ENCODE measurements at places on chromosomes 5 and 9. TPM values are rescaled to one million over a fixed set of nuclear protein-coding genes. Genes with fewer than 3 reads are reported as not detected.
A peak's percentile ranks its signal among the peaks of the same experiment; 100 is the strongest.

- H3K27ac ChIP-seq: no peak overlapping the region
- no peak for DNase-seq
- peaks cover 53% of the 10 kb centered on the region for H3K36me3 ChIP-seq
- no peak overlapping the region for H3K4me3 ChIP-seq
- no peaks in the 10 kb centered on the region for H3K4me1 ChIP-seq
These were observed 110.0 kb downstream of the ENC1 start for GRCh38 chr5:74530326-74531050.

DNA sequence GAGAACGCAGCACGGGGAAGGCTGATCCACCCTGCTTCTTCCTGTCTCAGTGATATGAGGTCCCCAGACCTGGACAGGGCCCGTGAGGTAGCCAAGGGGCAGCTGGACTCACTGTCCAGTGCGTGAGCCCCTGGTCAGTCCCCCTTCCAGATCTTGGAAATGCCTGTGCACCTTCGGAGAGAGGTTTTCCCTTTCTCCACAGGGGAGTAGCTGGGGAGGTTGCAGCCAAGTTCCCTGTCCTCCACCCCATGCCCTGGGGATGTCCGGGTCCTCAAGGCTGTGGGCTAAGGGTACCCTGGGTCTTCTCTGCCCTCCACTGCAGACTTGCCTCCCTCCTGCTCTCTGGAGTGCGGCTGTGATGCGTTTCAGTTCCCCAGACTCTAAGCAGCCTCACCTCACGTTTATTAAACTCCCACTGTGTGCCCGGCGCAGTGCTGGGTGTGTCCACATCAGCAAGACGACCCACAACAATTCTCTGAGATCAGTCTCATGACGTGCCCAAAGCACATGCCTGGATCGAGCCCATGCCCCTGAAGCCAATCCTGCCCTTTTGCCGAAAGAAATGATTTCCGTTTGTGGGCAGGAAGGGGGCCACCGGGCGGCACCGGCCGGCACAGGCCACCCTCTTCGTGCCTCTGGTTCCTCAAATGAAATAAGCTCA is 101.3 kb upstream of the PHYKPL start:
- H3K36me3 ChIP-seq: no peaks in the 10 kb centered on the region
- no peaks in the 10 kb centered on the region for H3K4me1 ChIP-seq
- H3K4me3 ChIP-seq: no peak overlapping the region
- H3K27me3 ChIP-seq: no peaks in the 10 kb centered on the region

DNA sequence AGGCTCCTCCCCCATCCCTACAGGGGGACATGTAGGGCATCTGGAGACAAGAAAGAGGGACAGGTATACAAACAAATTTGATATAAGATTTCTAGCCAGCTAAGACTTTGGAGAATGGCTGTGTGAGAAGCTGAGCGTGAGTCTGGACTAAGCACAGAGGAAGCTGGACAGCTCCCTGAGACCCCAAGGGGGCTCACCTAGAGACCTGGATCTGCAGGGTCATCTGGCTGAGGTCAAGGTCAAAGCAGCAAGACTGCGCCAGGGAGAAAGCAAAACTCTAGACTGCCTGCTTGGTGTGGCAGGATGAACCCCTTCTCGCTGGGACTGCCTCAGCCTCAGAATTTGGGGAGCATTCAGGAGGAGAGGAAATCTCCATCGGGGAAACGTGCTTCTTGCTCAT is 8.0 kb upstream of the GSN start:
- H3K27ac ChIP-seq: no peak overlapping the region
- no peaks in the 10 kb centered on the region for H3K36me3 ChIP-seq
- no peak overlapping the region for H3K4me3 ChIP-seq
- no peaks in the 10 kb centered on the region for H3K27me3 ChIP-seq
- peak; percentile 62 for DNase-seq

- H3K27ac ChIP-seq: no peak overlapping the region
- no peaks in the 10 kb centered on the region for H3K27me3 ChIP-seq
These were observed 1.1 kb upstream of the SNX24 start for GRCh38 chr5:122844136-122844909.

DNA sequence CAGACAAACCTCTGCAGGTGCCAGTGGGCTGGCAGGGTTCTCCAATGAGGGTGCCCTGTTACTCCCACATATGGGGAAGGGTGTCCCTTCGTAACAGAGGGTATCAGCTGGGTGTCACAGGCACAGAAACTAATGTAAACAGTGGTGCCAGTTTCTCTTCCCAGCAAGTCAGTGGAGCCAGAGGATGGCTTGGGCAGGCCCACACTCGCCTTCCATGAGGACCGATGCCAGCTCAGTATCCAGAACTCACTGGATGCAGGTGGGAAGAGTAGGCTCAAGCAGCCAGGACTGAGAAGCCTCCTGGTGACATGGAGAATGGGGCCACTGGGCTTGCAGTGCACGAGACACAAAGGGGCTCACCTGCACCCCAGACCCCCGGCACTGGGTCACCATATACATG is 30.4 kb downstream of the FSTL4 start:
- H3K36me3 ChIP-seq: no peaks in the 10 kb centered on the region
- no peaks in the 10 kb centered on the region for H3K4me1 ChIP-seq
- H3K4me3 ChIP-seq: no peak overlapping the region
- H3K27ac ChIP-seq: no peak overlapping the region
- H3K27me3 ChIP-seq: no peaks in the 10 kb centered on the region
- DNase-seq: no peak

GRCh38 chr9:13444245-13445102 is 165.0 kb upstream of the MPDZ start:
- no peaks in the 10 kb centered on the region for H3K27me3 ChIP-seq
- H3K4me1 ChIP-seq: peaks cover 10% of the 10 kb centered on the region
- no peak overlapping the region for H3K4me3 ChIP-seq
- H3K36me3 ChIP-seq: no peaks in the 10 kb centered on the region
- H3K27ac ChIP-seq: no peak overlapping the region

DNA sequence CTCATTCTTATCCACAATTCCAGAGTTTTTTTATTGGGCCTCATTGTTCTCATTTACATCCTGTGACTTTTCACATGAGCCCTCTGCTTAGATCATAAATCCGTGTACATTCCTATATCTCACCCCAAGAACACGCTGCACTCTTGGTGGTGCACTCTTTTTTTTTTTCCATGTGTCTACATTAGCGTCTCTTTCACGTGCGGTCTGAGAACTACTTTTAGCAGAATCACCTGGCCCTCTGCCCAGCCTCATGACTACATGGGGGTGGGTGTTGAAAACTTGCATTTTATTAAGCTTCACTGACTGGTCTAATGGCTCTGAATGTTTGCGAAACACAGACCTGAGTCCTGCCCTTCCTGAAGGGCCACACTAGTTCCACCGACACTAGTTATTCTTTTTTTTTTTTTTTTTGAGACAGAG is 18.6 kb downstream of the C9orf57 start:
- no peak overlapping the region for H3K27ac ChIP-seq
- no peak overlapping the region for H3K4me3 ChIP-seq
- no peaks in the 10 kb centered on the region for H3K27me3 ChIP-seq
- H3K36me3 ChIP-seq: no peaks in the 10 kb centered on the region
- no peaks in the 10 kb centered on the region for H3K4me1 ChIP-seq

- no peaks in the 10 kb centered on the region for H3K36me3 ChIP-seq
- H3K27ac ChIP-seq: no peak overlapping the region
- H3K4me1 ChIP-seq: no peaks in the 10 kb centered on the region
- no peak for DNase-seq
- H3K27me3 ChIP-seq: no peaks in the 10 kb centered on the region
These were observed 18.5 kb downstream of the PAEP start for GRCh38 chr9:135579889-135580660.

DNA sequence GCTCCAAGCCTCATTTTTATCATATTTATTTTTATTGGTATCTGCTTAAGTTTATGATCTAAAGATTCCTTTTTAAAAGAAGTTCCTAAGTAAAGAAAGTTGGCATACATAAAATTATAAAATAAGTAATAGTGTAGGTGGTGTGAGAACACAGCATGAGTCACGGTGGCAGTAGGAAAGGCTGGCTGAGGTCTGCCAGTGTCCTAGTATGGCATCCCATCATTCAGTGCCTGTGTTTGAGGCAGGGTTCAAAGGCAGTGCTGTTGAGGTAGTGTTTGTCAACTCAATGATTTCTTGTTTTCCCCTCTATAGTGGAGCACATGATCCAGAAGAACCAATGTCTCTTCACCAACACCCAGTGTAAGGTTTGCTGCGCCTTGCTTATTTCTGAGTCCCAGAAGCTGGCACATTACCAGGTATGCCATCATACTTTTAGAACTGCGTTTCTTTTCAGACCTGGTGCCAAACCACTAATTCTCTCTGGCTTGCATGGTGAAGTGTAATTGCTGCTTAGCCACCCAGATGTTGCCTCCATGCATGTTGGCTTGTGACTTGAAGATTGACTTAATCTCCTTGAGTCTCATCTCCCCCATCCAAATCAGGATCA is 18.4 kb downstream of the ZNF346 start:
- H3K27me3 ChIP-seq: no peaks in the 10 kb centered on the region
- H3K4me3 ChIP-seq: no peak overlapping the region
- H3K36me3 ChIP-seq: peaks cover 42% of the 10 kb centered on the region
- H3K27ac ChIP-seq: no peak overlapping the region

Gene GABRA6
- not detected for total RNA-seq

DNA sequence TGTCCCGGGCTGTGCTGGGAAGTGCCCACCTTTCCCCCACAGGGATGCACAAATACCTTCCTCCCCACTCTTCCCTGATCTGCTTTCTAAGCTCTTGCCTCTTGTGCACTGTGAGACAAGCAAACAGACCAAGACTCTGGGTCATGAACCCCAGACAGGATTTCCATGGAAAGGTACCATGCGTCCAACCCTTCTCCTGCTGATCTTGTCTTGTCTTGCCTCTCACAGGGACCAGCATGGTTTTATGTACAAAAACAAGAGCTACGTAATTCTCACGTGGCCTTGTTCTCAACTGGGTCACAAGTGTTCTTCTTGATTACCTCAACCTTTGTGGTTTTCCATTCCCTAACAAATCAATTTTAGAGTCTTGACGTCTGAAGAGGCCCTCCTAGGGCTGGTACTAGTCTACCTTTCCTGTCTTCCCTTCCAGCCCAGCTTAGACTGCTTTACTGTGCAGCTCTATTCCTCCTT is 176.5 kb upstream of the MAP3K1 start:
- H3K36me3 ChIP-seq: no peaks in the 10 kb centered on the region
- peaks cover 21% of the 10 kb centered on the region for H3K4me1 ChIP-seq
- H3K27ac ChIP-seq: no peak overlapping the region
- H3K4me3 ChIP-seq: peak overlapping the region; percentile 56
- no peak for DNase-seq

DNA sequence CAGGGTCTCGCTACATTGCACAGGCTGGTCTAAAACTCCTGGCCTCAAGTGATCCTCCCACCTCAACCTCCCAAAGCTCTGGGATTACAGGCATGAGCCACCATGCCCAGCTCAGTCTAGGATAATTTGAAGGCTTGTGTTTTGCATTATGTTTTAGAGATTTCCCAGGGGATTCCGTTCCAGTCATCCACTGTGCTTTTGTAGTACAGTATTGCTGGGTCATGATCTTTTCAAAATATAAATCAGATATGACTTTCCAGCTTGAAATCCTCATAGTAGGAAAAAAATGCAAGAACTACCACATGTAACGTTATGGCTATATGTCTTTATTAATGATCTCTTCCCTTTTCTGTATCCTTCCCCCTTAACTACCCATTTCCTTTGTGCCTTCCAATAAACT is 338.1 kb downstream of the PRELID2 start:
- no peak overlapping the region for H3K4me3 ChIP-seq
- H3K27me3 ChIP-seq: peaks cover 62% of the 10 kb centered on the region
- no peak overlapping the region for H3K27ac ChIP-seq
- no peak for DNase-seq
- H3K4me1 ChIP-seq: no peaks in the 10 kb centered on the region

GRCh38 chr5:93072831-93073459 is 508.1 kb downstream of the NR2F1-AS1 start:
- H3K4me1 ChIP-seq: no peaks in the 10 kb centered on the region
- H3K36me3 ChIP-seq: no peaks in the 10 kb centered on the region
- no peak overlapping the region for H3K4me3 ChIP-seq

- no peaks in the 10 kb centered on the region for H3K36me3 ChIP-seq
- H3K4me1 ChIP-seq: no peaks in the 10 kb centered on the region
- no peaks in the 10 kb centered on the region for H3K27me3 ChIP-seq
- no peak for DNase-seq
- H3K4me3 ChIP-seq: no peak overlapping the region
- no peak overlapping the region for H3K27ac ChIP-seq
These were observed 425.6 kb downstream of the RASEF start for GRCh38 chr9:82637368-82637767.

DNA sequence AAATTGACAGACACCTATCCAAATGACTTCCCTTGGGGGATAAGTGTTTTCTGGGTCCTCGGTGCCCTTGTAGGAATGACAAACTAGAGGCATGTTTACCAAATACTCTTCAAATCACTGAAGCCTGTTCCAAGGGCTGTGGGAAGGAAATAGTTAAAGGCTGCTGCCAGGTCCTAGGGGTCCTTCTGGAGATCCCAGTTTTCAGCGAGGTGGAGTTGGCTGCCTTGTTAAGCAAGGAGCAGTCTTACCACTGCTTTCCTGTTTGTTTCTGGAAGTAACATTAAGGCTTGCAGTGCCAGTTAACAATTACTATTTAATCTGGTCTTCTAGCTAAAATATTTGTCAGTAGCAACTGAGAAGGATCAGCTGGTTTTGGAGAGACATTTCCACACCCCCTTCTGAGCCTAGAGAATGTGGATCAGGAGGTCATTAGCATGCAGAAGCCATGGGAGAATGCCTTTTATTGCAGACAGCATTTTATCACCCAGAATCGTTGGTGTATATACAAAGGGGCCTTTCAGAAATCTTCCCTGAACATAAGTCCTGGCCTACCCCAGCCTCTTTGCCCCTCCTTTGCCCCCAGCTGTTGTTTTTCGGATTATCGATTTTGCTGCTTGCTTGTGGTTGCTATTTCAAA is 238.8 kb downstream of the DMAC1 start:
- H3K27ac ChIP-seq: no peak overlapping the region
- peaks cover 4% of the 10 kb centered on the region for H3K4me1 ChIP-seq
- H3K36me3 ChIP-seq: no peaks in the 10 kb centered on the region
- no peak overlapping the region for H3K4me3 ChIP-seq

DNA sequence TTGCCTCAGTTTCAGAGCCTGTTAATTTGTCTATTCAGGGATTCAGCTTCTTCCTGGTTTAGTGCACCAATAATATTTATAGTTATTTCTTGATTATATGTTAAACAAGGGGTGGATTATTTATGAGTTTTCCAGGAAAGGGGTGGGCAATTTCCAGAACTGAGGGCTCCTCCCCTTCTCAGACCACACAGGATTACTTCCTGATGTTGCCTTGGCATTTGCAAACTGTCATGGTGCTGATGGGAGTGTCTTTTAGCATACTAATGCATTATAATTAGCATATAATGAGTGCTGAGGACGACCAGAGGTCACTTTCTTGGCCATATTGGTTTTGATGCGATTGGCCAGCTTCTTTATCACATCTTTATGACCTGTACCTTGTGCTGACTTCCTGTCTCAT is 6.2 kb upstream of the DTWD2 start:
- H3K27ac ChIP-seq: no peak overlapping the region
- H3K27me3 ChIP-seq: no peaks in the 10 kb centered on the region
- no peak overlapping the region for H3K4me3 ChIP-seq
- no peak for DNase-seq
- no peaks in the 10 kb centered on the region for H3K36me3 ChIP-seq

Gene FREM1
- total RNA-seq: 21.0 TPM

Gene PKD2L2
- total RNA-seq: not detected

GRCh38 chr5:7075470-7075869 is 320.5 kb upstream of the ADCY2 start:
- H3K4me3 ChIP-seq: no peak overlapping the region
- H3K27ac ChIP-seq: no peak overlapping the region
- DNase-seq: no peak
- no peaks in the 10 kb centered on the region for H3K27me3 ChIP-seq
- no peaks in the 10 kb centered on the region for H3K36me3 ChIP-seq

Gene HNRNPA0
- 50.7 TPM for total RNA-seq

- DNase-seq: no peak
- H3K27ac ChIP-seq: no peak overlapping the region
- peaks cover 9% of the 10 kb centered on the region for H3K4me1 ChIP-seq
- H3K4me3 ChIP-seq: no peak overlapping the region
These were observed 164.5 kb upstream of the NFIB start for GRCh38 chr9:14478175-14479162.

Measured in endodermal cell (in vitro differentiated cells).